ENCODE measurements at places on chromosomes 11 and 22.

GRCh38 chr11:2453436-2453835 lies 8.6 kb downstream of the KCNQ1 start:
- DNase-seq: peak; percentile 21

DNA sequence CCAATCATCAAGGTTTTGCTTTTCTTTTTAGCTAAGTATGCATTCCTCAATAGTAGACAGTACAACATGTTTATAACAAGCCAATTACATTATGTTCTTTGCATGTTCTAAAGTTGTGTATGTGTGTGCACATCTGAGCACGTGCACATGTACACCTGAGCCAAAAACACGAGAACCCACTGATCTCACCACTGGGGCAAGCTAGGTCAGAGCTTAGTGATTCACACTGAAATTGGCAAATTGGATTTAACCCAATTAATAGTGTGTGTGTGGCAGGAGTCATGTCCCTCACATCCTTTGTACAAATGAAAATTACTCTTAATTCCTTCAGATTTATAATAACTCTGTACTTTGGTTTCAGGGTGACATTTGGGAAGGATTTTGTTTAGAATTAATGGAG lies 145.7 kb upstream of the TEAD1 start:
- DNase-seq: no peak

DNA sequence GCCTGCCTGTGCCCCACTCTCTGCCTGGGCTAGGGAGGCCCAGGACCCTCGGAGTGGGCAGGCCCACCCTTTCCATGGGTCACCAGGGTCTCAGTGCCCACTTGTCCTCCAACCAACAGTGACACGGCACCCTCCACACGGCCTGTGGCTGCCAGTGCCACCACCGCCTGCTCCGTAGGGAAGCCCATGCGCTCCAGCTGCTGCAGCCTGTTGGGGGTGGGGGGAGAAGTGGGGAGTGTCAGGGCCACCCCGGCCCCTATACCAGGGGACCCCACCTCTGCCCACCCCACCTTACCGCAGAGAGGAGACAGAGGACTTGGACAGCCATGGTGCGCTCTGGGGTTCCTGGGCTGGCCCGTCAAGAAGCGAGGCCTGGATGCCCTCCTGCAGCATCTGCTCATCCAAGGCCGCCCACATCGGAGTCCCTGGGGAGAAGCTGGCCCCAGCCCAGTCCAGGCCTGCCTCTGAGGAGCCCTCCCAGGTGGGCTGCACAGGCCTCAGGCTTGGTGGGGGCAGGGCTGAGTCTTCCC lies 7.7 kb downstream of the RHBDD3 start:
- DNase-seq: no peak

DNA sequence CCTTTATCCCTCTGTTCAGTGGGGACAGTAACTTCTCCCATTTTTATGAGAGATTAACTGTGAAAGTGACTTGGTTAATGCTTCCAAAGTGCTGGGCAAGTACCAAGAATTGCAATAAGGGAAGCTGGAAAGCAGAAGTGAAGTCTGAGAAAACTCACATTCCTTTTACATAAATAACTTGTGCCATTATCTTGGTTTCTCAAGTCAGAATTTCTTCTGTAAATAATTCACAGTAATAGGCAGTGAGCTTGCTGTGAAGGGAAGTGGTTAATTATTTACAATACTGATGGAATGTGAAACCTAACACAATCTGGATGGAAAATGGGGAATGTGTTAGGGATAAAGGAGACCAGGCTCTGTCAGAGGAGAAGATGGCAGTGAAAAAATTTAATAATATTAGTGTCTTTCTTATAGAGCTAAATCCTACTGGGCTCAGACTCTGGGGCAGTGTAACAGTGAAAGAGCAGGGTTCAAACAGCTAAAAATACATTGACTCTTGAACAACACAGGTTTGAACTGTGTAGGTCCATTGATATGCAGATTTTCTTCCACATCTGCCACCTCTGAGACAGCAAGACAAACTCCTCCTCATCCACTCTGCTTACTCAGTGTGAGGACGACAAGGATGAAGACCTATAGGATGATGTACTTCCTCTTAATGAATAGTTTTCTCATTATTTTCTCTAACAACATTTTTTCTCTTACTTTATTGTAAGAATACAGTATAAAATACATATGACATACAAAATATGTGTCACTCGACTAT lies 251.5 kb upstream of the ISX start:
- no peak for DNase-seq

GRCh38 chr22:44671742-44672141 lies 30.3 kb upstream of the PRR5 start:
- DNase-seq: no peak

DNA sequence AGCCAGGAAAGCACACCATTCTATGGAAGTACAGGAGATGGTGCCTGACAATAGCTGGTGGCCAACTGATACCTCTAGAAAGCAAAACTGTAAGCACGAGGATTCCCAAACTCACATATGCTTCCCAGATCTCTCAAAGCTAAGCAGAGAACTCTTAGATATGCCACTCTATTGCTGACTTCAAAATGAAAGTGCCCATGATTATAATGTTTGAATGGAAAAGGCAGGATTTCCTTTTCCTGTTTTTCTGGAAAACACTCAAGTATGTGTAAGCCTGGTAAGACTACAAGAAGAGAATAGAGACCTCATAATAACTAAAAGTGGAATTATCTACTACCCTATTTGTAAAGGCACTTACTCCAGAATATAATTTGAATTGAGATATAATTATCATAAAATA lies 2.6 kb upstream of the CARD18 start:
- no peak for DNase-seq

- DNase-seq: no peak
Measured at GRCh38 chr11:88310246-88310645, 27.3 kb downstream of the CTSC start.

DNA sequence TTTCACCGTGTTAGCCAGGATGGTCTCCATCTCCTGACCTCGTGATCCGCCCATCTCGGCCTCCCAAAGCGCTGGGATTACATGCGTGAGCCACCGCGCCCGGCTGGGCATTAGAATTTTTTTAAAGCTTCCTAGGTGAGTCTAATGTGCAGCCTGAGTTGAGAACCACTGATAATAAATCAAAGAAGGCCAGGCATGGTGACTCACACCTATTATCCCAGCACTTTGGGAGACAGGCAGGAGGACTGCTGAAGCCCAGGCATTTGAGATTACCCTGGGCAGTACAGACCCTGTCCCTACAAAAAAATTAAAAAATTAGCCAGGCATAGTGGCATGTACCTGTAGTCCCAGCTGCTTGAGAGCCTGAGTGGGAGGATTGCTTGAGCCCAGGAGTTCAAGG lies 13.7 kb downstream of the MEI1 start:
- no peak for DNase-seq

- DNase-seq: peak; percentile 19
Measured at GRCh38 chr11:70873736-70874412, 378.5 kb downstream of the SHANK2 start.

GRCh38 chr11:67355794-67356386 lies 2.5 kb upstream of the POLD4 start:
- DNase-seq: no peak

GRCh38 chr11:19728436-19728835 lies 15.8 kb downstream of the NAV2 start:
- peak; percentile 72 for DNase-seq

DNA sequence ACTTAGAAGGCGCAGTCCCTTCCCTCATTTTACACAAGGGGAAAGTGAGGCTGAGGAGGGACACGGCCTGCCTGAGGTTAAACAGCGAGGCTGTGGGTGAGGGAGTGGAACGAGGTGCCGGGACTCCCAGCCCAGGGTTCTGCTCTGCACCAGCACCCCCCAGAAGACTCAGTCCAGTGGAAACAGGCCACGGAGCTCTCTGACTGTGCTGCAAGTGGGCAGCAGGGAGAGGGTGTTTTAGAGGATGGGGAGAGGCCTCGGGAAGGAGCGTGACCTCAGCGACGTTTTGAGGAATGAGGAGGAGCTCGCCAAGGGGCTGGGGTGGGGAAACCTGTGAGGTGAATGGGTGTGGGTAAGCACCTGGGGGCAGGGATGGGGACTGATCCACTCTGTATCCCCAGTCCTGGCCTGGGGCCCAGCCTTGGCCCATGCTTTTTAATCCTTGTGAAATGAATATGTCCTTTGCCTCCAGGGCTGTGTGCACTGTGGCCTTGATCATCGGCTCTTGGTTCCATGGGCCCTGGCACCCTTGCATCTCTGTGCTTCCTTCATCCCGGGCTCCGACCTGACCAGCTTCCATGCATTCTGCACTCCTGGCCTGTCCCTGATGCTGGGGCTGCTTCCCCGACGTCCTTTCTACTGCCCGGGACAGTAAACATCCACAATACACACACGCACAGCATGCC lies 44.2 kb downstream of the SHISAL1 start:
- peak; percentile 26 for DNase-seq

GRCh38 chr22:48711669-48712068 lies 1116.0 kb downstream of the BRD1 start:
- DNase-seq: peak; percentile 46

Measured in aorta (tissue), 5 donors.